ENCODE measurements at places on chromosomes 2 and 18.

GRCh38 chr18:35968278-35968880, 4.1 kb upstream of the RMP24 start:
- no peak for DNase-seq

- DNase-seq: no peak
Measured at GRCh38 chr2:118523761-118524160, 323.7 kb downstream of the EN1 start.

GRCh38 chr2:152550386-152550785, 166.9 kb downstream of the PRPF40A start:
- no peak for DNase-seq

- peak; percentile 19 for DNase-seq
Measured at GRCh38 chr2:230889911-230890601, 25.3 kb downstream of the ITM2C start.

DNA sequence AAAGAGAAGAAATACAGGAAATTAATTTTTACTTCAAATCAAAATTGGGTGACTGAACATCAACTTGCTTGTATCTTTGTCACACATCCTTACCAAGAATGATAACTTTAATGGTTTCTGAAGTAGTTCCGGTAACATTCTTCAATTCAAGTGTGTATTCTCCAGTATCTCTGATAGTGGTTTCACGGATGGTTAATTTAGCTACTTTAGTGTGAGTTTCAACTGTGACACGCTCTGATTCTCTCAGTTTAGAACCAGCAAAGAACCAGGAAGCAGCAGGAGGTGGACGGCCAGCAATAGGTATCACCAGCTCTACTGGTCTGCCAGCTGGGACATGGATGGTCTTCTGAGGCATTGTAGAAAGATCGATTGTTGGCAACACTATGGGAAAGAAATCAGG, 62.3 kb downstream of the PLEKHA3 start:
- no peak for DNase-seq

GRCh38 chr2:75416420-75417342, 144.1 kb downstream of the EVA1A start:
- no peak for DNase-seq

Data from NCI-H524 (cell line).